Stimulated activated CD4-positive, alpha-beta T cell treated with anti-CD3 and anti-CD28 coated beads, TNF-alpha, amount 100 ng/mL, for 4 hours (primary cell): ENCODE measurements at places on chromosomes 12 and 14.

DNA sequence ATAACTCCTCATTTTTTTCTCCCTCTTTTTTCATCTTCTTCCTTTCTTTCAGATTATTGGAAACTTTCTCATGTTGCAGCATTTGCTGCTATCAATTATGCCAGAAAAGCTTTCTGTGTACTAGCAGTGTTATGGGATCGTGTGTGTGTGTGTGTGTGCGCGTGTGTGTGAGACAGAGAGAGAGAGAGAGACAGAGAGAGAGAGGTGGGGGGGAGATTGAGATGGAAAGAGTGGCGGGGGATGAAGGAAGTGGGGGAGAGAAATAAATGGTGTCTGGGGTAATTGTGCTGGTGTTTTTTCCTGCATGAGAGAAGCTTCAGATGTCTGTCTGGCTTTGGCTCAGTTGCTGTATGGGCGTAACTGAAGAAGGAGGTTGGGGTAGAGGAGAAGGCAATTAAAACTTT lies 268.9 kb downstream of the RAD51B start:
- DNase-seq = no peak

- DNase-seq = no peak
These were observed 20.0 kb downstream of the BEGAIN start for GRCh38 chr14:100567009-100567876.

DNA sequence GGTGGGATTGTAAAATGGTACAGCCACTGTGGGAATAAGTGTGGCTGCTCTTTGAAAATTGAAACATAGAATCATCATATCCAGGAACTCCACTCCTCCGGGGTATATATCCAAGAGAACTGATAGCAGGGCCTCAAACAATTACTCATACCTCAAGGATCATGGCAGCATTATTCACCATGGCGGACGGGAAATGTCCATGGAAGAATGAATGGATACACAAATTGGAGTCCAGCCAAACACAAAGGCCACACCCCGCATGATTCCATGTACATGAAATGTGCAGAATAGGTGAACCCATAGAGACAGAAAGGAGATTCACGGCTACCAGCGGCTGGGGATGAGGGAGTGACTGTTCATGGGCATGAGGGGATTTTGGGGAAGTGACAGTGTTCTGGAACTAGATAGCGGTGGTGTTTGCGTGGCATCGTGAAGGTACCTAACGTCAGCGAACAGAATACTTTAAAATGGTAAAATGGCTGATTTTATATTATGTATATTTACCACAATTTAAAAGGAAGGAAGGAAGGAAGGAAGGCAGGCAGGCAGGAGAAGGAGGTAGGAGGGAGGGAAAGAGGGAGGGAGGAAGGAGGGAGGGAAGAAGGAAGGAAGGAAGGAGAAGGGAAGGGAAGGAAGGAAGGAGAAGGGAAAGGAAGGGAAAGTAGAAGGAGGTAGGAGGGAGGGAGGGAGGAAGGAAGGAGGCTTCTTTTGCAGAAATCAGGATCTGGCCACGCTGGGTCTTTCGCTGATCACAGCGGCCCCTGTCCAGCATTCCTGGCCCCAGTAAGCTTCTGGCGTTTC lies 14.1 kb upstream of the NCOR2 start:
- DNase-seq = no peak

DNA sequence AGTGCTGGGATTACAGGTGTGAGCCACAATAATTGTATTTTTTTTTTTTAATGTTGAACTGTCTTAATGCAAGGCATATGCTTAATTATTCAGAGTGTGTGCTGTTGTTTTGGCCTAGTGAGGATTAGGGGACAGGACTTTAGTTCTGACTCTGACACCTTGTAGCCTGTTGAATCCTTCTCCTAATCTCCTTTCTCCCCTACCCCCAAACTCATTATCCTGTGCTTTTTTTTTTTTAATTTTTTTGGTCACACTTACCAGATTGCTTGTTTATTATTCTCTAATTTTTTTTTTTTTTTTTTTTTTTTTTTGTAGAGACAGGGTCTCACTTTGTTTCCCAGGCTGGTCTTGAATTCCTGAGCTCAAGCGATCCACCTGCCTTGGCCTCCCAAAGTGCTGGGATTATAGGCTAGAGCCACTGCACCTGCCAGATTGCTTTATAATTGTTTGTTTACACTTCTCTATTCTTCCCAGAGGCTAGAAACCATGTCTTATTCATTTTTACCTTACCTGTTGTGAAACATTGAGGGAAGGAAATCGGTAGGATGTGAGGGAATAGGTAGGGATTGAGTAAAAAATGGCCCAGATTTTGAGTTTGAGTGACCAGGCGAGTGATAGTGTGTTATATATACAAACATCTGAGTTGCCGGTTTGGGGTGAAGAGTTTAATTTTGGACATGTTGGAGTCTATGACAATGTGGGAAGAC lies 32.2 kb downstream of the DIP2B start:
- DNase-seq = no peak

DNA sequence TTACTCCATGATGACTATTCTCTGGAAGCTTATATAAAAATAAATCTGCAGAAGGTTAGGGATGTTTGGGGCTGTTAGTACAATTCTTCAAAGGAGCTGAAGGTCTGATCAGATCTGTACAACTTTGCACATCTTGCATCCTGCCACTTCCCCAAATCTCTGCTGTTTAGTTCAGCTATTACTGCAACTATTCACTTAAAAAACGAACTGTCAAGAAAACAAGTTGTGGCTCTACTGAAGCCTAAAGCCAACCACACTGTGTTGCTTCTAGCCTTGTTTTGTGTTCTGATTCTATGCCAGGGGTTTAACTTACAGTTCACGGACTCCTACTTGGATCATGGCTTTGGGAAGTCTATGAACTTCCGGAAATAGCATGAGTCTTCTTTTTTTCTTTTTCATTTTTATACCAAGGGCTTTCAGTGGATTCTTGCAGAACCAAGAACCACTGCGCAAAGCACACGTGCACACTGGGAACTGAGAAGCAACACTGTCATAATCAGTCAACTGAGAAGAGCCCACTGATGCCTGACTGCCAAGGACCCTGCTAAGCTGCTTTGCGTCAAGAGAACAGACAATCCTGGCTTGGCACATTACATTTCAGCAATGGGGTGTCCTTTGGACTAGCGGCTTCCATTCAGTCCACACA lies 66.3 kb upstream of the EEA1 start:
- no peak for DNase-seq

- peak; percentile 40 for DNase-seq
These were observed 48.1 kb upstream of the BCL11B start for GRCh38 chr14:99320105-99320572.

GRCh38 chr12:30843211-30843610 lies 83.3 kb upstream of the TSPAN11 start:
- DNase-seq = no peak

GRCh38 chr12:94768398-94769046 lies 118.2 kb upstream of the TMCC3 start:
- no peak for DNase-seq

DNA sequence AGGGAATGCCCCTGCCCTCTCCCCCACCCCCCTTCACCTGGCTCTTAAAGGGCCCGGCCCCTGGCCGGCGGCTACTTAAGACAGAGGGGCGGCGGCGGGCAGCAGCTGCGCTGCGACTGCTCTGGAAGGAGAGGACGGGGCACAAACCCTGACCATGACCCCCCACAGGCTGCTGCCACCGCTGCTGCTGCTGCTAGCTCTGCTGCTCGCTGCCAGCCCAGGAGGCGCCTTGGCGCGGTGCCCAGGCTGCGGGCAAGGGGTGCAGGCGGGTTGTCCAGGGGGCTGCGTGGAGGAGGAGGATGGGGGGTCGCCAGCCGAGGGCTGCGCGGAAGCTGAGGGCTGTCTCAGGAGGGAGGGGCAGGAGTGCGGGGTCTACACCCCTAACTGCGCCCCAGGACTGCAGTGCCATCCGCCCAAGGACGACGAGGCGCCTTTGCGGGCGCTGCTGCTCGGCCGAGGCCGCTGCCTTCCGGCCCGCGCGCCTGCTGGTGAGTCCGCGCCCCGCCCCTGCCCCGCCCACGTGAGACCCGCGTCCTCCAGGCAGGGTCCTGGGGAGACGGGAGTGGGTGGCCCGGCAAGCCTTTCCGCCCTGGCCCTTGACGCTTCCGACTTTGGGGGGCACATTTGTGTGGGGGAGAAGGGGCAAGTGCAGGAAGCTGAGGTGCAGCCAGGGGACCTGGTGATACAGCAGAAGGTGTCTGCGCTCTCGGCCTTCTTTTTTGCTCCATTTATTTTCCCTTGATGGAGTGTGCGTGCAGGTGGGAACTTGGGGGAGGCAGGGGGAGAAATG lies at the start of gene IGFBP6:
Gene IGFBP6 (plus strand): TSS at position 104 of the 790 bp plus-strand sequence. CDS start 51 bp downstream, at position 155.
- DNase-seq = peak; percentile 36

- DNase-seq = no peak
These were observed 32.0 kb downstream of the NGB start for GRCh38 chr14:77238996-77239395.

GRCh38 chr12:130526813-130527212 lies 189.1 kb downstream of the PIWIL1 start:
- no peak for DNase-seq

DNA sequence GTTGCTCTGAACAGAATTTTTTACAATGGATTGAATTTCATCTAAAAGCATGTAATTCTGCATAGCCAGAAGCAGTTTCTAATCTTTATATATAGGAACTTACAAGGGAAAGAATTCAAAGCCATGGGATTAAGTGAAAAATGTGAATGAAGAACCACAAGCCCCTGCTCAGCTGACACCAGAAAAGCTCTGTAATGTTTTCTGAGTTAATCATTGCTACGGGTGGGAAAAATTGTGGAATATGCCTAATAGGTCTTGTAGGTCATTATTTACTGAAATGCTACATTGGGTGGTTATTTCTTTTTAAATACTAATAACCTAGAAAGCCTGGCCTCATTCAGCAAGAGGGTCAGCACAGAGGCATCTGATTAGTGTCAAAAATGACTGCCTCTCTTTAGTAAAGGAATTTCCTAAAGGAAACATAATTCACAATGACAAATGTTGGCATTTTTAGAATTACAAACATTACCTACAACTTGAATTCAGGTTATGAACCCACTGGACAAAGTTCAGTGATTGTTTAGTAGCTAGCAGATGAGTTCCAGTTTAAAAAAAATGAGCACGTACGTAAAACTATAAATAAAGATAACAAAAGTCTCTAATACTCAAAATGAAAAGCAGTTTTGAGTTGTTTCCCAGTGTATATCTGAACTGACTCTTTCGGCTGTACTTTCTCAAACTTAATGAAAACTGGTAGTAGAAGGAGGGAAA lies 75.3 kb downstream of the BMP4 start:
- no peak for DNase-seq

DNA sequence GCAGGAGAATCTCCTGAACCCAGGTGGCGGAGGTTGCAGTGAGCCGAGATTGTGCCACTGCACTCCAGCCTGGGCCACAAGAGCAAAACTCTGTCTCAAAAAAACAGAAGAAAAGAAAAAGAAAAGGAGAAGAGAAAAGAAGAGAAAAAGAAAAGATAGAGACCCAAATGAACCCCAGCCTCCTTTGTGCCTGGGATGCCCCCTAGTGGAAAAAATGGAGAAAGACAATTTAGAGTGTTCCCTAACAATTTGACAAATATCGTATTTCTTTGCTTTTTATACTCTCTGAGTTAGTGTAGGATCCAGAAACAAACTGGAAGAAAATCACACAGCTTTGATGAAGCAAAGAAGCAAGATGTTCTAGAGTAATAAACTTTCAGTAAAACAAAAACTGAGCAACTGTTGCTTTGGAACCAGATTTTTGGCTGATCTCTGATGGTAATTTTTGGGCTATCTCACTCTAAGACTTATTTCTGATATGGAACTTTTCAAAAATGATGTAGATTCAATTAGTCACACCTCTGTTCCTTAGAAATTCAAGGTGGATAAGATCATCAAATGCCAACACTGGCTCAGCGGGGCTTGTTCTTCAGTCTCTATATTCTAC lies 18.6 kb upstream of the PRKAB1 start:
- no peak for DNase-seq

GRCh38 chr14:54348923-54349620 lies 47.7 kb upstream of the CDKN3 start:
- DNase-seq = no peak

DNA sequence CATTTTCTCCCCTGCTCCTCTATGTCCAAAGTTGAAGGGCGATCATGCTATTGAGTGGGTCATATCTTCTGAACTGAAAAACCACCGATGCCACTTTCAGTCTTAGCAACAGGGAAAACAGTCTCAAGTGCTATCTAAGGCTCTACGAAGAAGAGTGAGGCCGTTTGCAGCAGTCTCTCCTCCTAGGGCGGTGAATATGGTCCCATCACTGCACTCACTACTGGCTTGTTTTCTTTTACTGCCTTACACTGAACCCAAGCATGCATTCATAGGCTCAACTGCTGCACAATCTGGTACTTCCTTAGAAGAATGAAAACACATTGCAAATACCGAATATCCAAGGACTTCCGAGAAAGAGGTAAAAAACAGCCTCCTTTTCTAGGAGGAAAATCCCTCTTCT lies 92.1 kb downstream of the DNAH10 start:
- no peak for DNase-seq

- no peak for DNase-seq
These were observed 46.2 kb downstream of the AACS start for GRCh38 chr12:125111403-125111802.

DNA sequence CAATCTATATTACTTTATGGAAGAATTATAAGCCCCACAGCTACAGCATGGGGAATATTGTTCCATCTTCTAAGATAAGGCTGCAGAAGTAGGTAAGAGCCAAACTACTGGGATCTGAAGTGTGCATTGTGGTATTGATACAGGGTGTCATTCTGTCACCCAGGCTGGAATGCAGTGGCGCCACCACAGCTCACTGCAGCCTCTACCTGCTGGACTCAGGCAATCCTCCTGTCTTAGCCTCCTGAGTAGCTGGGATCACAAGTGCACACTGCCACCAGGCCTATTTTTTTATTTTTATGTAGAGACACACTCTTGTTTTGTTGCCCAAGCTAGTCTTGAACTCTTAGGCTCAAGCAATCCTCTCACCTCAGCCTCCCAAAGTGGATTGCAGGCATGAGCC lies 21.3 kb upstream of the DIP2B start:
- no peak for DNase-seq

GRCh38 chr12:99658671-99659349 lies 11.3 kb downstream of the GARIN6 start:
- no peak for DNase-seq

- DNase-seq = no peak
These were observed 37.4 kb downstream of the ETNK1 start for GRCh38 chr12:22662356-22662755.
